ENCODE measurements at places on chromosomes 7 and 10.

- no peak for DNase-seq
These were observed 56.1 kb upstream of the ELN start for GRCh38 chr7:73971704-73972341.

- DNase-seq, result no peak
These were observed 312.6 kb downstream of the PTPRN2 start for GRCh38 chr7:158274996-158275395.

GRCh38 chr7:90190995-90191394 is 20.5 kb upstream of the STEAP2 start:
- no peak for DNase-seq

- no peak for DNase-seq
These were observed 13.1 kb downstream of the UMAD1 start for GRCh38 chr7:7653593-7654187.

DNA sequence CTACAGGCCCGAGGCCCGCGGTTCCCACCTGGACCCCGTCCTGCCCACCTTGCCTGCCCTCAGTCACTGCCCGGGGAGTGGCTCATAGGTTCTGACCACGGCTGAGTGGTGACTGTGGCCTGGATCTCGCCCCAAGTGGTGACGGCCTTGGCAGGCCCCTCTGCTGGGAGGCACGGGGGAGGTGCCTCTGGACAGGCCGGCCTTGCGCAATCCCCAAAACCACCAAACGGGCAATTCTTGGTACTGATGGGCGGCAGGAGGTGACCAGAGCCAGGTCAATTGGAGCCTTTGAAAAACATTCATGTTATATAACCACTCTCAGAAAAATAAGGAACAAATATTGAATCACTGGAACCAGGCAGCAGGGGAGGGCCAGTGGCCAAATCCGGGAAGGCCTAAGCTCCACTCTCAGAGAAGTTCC is 83.4 kb downstream of the PRKAG2 start:
- DNase-seq, result no peak

DNA sequence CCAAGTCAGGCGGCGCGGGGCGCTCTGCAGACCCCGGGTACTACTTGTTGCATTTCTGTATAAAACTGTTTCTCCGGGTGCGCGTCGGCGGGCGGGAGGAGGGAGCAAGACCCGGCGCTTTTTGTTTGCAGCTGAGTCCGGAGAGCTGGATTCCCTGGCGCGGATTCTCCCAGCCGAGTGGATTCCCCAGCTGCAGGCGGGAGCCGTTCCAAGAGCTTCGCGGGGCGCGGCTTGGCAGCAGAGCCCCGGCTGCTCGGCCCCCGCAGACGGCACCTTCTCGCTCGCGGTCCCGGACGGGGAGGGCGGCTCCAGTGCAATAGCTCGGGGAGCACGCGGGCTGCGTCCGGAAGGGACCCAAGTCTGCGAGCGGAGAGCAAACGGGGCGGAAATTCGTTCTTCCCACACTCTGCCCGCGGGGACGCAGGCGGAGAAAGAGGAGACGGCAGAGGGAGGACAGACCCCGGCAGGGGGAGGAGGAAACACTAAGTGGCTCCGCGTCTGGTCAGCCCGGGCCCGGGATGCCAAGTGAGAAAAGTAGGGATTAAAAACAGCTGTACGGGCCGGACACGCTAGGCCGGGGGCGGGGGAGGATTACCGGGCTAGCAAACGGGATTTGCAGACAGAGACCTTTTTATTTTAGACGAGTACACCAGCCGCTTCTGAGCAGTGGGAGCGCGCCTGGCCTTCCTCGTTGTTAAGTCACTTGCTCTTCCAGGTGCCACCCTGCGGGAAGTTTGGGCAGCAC is at the start of gene TRIL:
Gene TRIL (minus strand): TSS at position 96 of the 745 bp plus-strand sequence. CDS start 284 bp downstream, outside the sequence.
- DNase-seq, result no peak

DNA sequence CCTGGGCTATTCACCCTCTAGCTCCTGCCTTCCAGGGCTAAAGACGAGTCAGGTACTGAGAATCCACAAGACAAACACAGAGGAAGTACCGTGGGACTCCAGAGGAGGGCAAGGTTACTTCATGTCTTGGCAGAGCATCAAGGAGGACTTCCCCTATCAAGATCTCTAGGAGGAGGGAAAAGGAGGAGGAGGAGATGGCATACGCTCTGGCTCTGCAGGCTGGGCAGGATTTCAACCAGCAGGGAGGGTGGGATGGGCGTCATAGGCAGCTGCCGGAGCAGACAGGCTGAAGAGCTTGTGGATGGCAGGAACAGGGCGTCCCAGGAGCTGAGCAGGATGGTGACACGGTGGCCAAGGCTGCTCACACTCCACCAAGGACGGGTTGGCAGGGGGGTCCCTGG is 21.3 kb downstream of the MDH2 start:
- DNase-seq, result no peak

GRCh38 chr10:102291221-102291905 is 46.0 kb downstream of the GBF1 start:
- no peak for DNase-seq

GRCh38 chr10:1247598-1248261 is 191.5 kb downstream of the WDR37 start:
- no peak for DNase-seq

DNA sequence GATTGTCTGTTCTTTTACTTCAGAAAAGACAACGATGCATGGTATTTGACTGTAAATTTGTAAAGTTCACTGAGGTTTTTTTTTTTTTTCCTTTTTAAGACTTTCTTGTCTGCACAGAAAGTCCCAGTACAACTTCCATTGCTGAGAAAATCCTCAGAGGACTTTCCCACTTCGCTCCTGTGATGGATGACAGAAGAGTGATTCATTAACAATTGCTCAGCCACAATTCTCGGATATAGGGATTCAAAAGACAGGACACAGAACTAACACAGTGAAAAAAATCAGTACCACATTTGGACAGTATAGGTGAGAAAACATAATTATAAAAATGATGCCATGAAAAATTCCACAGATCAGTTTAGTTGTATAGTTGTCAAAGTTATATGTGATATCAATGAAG is 48.0 kb downstream of the SEC23IP start:
- no peak for DNase-seq

DNA sequence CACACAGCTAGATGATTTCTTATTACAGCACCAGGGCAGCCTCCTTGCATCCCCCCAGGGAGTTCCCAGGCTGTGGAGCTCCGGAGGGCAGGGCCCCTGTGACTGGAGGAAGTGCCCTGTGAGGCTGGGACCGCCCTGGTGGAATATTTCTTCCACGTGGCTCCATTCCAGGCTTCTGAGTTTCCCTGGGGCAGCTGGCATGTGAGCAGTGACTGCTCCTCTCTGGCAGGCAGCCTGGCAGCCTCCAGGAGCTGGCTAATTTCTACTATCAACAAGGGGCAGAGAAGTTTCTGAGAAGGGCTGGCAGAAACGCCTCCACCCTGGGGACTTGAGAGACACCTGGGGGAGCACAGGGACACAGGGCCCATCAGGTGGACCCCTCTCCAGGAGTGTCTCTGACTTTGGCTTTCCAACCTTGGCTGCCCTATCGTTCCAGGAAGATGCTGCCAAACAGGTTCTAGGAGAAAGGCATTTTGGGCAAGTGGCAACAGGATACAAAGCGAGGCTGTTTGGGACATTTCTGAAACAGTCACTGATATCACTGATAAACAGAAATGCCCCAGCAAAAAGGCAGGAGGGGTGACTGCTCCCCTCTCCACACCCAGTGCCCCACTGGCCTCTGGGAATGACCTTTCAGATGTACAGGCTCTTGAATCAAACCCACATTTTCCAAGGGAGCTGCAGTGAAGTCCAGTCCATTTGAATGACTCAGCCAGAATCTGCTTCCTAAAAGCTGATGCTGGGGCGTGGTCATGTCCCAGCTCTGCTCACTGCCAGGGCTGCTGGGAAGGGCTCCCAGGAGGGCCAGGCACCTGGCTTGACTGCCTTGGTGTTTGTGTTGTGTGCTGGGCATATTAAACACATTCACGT is 16.1 kb downstream of the MYOF start:
- no peak for DNase-seq

GRCh38 chr10:96138102-96138501 is 8.0 kb downstream of the ZNF518A start:
- DNase-seq, result no peak
